Epithelial cell of prostate (primary cell): ENCODE measurements at places on chromosomes 4 and X.

DNA sequence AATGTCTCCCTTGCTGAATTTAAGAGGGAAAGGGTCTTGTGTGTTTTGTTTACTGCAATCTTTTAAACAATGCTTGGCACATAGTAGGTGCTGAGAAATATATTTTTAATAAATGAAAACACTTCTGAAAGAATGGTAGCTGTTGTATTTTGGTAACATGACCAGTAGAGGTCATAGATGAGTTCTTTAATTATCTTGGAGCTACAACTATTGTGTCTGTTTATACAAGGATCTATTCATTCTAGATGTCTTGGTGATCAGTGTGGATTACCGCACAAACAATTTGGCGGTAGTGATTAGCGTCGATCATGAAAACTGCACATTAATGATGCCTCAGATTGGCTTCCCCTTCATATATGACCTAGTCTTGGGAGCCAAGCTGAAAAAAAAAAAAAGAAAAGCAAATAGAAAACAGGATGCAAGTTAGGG lies 21.4 kb upstream of the SCRG1 start:
- no peak for DNase-seq

GRCh38 chr4:143389579-143390195 lies 53.0 kb downstream of the GAB1 start:
- peak; percentile 27 for DNase-seq

DNA sequence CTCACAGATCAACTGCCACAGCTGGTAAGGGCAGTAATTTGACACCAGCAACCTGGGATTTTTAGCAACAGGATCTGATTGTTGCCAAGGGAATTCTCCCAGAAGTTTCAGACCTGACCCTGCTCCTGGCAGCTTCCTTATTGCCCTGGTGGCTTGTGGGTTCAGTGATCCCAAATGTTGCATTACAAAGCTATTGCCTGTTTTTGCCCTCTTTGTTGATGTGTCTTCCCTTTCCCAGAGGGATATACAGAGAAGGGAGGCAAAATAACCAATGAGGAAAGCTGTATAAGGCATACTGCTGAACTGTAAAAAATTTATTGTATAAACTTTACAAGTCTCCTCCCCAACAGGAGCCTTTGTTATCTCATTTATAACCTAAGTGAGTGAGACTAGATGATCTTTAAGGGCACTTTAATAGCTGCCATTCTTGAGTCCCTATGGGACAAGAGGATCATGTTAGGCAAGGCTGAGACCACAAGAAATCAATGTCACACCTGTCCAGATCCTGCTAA lies 22.2 kb downstream of the VSIG4 start:
- no peak for DNase-seq

DNA sequence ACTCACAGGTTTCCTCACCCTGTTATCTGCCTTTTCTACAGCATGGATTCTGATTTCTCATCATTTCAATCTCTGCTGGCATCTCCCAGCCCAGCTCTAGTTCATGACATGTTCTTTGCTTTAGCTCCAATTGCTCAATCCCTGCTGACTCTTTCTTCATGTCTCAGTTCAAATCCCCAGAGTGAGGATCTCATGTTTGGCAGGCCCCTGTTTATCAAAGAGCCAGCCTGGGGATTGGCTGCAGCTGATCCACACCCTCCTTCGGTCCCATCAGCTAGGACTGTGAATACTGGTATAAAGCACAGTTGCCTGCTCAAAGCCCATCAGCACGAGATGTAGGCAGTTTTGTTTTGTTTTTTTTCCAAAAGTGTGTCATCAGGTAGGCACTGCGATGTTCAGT lies 14.4 kb upstream of the CC2D2A start:
- no peak for DNase-seq

- DNase-seq: no peak
These were observed 6.4 kb downstream of the USP11 start for GRCh38 chrX:47239199-47239598.
